ENCODE measurements at places on chromosomes 11 and 22. TPM values are rescaled to one million over a fixed set of nuclear protein-coding genes. Genes with fewer than 3 reads are reported as not detected.

CTSW gene
- 18.5 TPM for total RNA-seq

GRM5 gene
- 0.05 TPM for total RNA-seq

DDIAS gene
- total RNA-seq = 8.1 TPM

MAP4K2 gene
- 23.9 TPM for total RNA-seq

MRPL48 gene
- total RNA-seq = 66.6 TPM

PAX6 gene
- 0.47 TPM for total RNA-seq

OR2AG1 gene
- total RNA-seq = not detected

SCO2 gene
- 3.5 TPM for total RNA-seq

LRRC32 gene
- total RNA-seq = 2.9 TPM

PKP3 gene
- total RNA-seq = 7.7 TPM

MUC5B gene
- under 0.01 TPM for total RNA-seq

IL17REL gene
- total RNA-seq = 5.9 TPM

SH3BP1 gene
- total RNA-seq = 21.3 TPM

PSMD13 gene
- total RNA-seq = 134 TPM

NPAS4 gene
- total RNA-seq = not detected

OR2AT4 gene
- not detected for total RNA-seq

MMP11 gene
- 3.9 TPM for total RNA-seq

RASL10A gene
- 0.47 TPM for total RNA-seq

LARGE1 gene
- 3.1 TPM for total RNA-seq

KCNK4 gene
- total RNA-seq = not detected

RAB39A gene
- 3.5 TPM for total RNA-seq

MRGPRD gene
- not detected for total RNA-seq

LRP5 gene
- total RNA-seq = 10.1 TPM

NAALAD2 gene
- 0.47 TPM for total RNA-seq

AKIP1 gene
- 16.2 TPM for total RNA-seq

APOL4 gene
- 4.8 TPM for total RNA-seq

SAA2 gene
- total RNA-seq = 7.9 TPM

NAGA gene
- total RNA-seq = 18.1 TPM

IL10RA gene
- 22.7 TPM for total RNA-seq

MAJIN gene
- 0.14 TPM for total RNA-seq

PARVG gene
- total RNA-seq = 60.8 TPM

DGCR6 gene
- 1.2 TPM for total RNA-seq

OR52H1 gene
- total RNA-seq = 0.05 TPM

SCN3B gene
- 0.14 TPM for total RNA-seq

GDPD4 gene
- total RNA-seq = not detected

SCT gene
- 0.19 TPM for total RNA-seq

OSM gene
- total RNA-seq = 1.9 TPM

MUC6 gene
- total RNA-seq = 0.19 TPM
